ENCODE measurements at places on chromosomes 12 and 14. TPM values are rescaled to one million over a fixed set of nuclear protein-coding genes. Genes with fewer than 3 reads are reported as not detected.

KERA gene
- polyA plus RNA-seq: 0.22 TPM

TAS2R10 gene
- 1.2 TPM for polyA plus RNA-seq

REP15 gene
- polyA plus RNA-seq: 30.4 TPM

SNW1 gene
- polyA plus RNA-seq: 65.3 TPM

DHRS4L2 gene
- 29.1 TPM for polyA plus RNA-seq

DBX2 gene
- 0.01 TPM for polyA plus RNA-seq

SPX gene
- 3.5 TPM for polyA plus RNA-seq

DNA sequence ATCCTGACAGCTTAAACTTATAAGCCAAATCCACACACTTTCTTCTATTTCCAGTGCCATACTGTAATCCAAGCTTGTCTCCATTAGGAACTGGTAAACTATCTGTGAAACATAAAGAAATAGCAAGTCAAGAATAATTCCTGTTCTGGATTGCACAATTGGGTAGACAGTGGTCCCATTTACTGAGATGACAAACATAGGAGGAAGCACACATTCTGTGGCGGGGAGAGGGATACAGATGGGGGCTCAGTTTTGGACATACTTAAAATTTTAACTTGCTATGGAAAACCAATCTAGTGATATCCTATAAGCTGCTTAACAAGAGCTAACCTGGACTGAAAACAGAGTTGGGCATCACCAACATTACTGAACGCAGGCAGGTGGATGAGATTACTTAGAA, 16.3 kb downstream of the MAP4K5 start:
- H3K4me1 ChIP-seq: no peaks in the 10 kb centered on the region
- peaks cover 2% of the 10 kb centered on the region for H3K36me3 ChIP-seq
- DNase-seq: no peak
- no peak overlapping the region for H3K27ac ChIP-seq
- no peaks in the 10 kb centered on the region for H3K27me3 ChIP-seq

DNA sequence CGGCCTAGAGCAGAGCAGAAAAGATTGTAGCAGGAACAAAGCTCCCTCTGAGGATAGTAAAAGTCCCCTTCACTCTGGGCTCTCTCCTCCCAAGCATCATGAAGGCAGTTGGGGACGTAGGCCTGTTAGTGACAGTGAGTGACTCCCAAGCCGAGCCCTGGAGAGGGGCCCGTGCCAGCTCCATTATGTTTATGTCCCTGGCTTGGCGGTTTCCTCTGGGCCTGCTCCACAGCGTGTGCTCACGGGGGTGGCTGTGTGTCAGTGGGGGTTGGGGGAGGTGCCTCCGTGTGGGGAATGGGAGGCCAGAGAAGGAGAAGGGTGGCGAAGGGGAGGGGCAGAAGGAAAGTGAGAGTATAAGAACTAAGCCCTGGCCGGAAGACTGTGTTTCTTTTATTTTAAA, 170.0 kb upstream of the VASH1 start:
- peaks cover 3% of the 10 kb centered on the region for H3K27me3 ChIP-seq
- H3K27ac ChIP-seq: no peak overlapping the region
- H3K4me3 ChIP-seq: no peak overlapping the region
- no peaks in the 10 kb centered on the region for H3K4me1 ChIP-seq

GRCh38 chr12:15122344-15122743, 98.9 kb downstream of the RERG start:
- no peak overlapping the region for H3K4me3 ChIP-seq
- H3K36me3 ChIP-seq: no peaks in the 10 kb centered on the region
- H3K4me1 ChIP-seq: no peaks in the 10 kb centered on the region

GRCh38 chr14:96180043-96180874, 24.4 kb upstream of the BDKRB2 start:
- H3K27me3 ChIP-seq: no peaks in the 10 kb centered on the region
- DNase-seq: no peak
- H3K4me3 ChIP-seq: no peak overlapping the region
- H3K27ac ChIP-seq: no peak overlapping the region

- no peak overlapping the region for H3K4me3 ChIP-seq
- no peaks in the 10 kb centered on the region for H3K27me3 ChIP-seq
- peak; percentile 69 for DNase-seq
- no peak overlapping the region for H3K27ac ChIP-seq
- no peaks in the 10 kb centered on the region for H3K36me3 ChIP-seq
Observed at GRCh38 chr12:7638760-7639555, 26.8 kb downstream of the APOBEC1 start.

DNA sequence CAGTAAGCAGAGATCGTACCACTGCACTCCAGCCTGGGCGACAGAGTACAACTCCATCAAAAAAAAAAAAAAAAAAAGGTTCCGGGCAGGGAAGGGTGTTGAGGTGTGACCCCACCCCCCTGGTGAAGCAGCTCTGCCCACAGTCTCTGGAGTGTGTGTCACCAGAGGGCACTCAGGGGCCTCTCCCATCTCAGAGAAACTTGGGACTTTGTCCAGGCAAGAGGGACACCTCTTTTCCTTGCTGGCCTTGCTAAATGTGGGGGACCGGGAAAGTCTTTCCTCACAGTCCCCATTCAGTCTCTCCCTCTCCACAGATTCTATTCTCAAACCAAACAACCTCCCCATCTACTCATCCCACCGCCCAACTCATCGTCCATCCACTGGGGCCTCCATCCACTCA, 43.6 kb downstream of the RFLNA start:
- H3K36me3 ChIP-seq: peaks cover 75% of the 10 kb centered on the region
- peaks cover 8% of the 10 kb centered on the region for H3K4me1 ChIP-seq
- no peak overlapping the region for H3K27ac ChIP-seq
- H3K4me3 ChIP-seq: no peak overlapping the region

GRCh38 chr12:69179786-69180185, 59.6 kb upstream of the CPSF6 start:
- no peaks in the 10 kb centered on the region for H3K27me3 ChIP-seq
- DNase-seq: no peak
- no peaks in the 10 kb centered on the region for H3K4me1 ChIP-seq
- H3K36me3 ChIP-seq: no peaks in the 10 kb centered on the region
- no peak overlapping the region for H3K4me3 ChIP-seq
- no peak overlapping the region for H3K27ac ChIP-seq

DNA sequence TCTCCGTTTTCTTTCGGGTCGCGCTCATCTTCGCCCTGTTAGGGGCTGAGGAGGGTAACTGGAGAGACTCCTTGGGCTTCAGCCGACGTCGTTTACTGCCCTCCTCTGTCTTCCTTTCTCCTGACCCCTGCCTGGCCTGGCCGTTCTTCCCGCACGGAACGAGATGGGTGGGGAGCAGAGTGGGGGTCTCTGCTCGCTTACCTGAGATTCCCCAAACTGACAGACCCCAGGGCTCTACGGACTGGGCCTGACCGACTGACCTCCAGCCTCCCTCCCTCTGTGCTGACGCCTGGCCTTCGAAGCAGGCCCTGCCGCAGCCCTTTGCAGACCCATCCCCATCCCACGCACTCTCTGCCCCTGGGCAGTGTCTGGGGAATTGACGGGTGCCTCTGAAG, 439 bp downstream of the GOLGA5 start:
- peaks cover 11% of the 10 kb centered on the region for H3K4me1 ChIP-seq
- DNase-seq: no peak
- peak overlapping the region; percentile 74 for H3K4me3 ChIP-seq
- peak overlapping the region; percentile 76 for H3K27ac ChIP-seq
- H3K36me3 ChIP-seq: peaks cover 20% of the 10 kb centered on the region

DNA sequence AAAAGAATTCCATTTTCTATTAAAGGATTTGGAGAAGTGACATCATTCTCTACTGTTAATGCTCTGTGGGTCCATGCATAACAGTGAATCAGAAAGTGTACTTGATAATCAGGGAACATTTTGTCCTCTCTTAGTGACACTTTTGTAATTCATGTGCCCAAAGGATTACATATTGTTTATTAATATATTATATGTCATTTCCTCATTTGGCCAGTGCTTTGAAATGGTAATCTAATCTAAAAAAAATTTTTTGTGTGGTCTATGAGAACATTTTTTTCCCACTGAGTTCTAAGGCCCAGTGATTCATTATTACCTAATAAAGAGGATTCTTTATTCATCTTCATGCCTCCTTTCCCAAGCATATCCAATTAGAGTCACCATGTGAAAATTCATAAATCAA, 79.7 kb upstream of the MYF6 start:
- no peaks in the 10 kb centered on the region for H3K36me3 ChIP-seq
- H3K4me1 ChIP-seq: no peaks in the 10 kb centered on the region
- DNase-seq: no peak
- H3K27ac ChIP-seq: no peak overlapping the region
- H3K4me3 ChIP-seq: no peak overlapping the region

- H3K4me1 ChIP-seq: no peaks in the 10 kb centered on the region
- no peak overlapping the region for H3K27ac ChIP-seq
- H3K27me3 ChIP-seq: no peaks in the 10 kb centered on the region
- no peak overlapping the region for H3K4me3 ChIP-seq
Observed at GRCh38 chr12:84924981-84925380, 12.4 kb upstream of the SLC6A15 start.

DNA sequence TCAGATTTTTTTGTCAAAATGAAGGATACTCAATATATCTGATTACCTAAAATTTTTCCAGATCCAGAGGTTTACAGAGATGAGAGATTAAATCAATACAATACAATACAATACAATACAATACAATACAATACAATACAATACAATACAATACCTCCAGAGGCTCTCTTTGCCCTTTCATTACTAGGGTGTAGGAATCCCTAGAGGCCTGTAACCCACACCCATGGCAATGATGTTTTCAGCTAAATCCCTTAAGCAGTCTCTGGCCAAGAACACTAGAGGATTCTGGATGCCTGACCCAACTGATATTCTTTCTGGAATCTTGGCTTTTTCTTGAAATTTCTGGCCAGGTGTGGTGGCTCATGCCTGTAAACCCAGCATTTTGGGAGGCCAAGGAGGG, 23.7 kb upstream of the AEBP2 start:
- peaks cover 4% of the 10 kb centered on the region for H3K27me3 ChIP-seq
- no peak overlapping the region for H3K4me3 ChIP-seq
- no peak for DNase-seq
- no peaks in the 10 kb centered on the region for H3K4me1 ChIP-seq

DNA sequence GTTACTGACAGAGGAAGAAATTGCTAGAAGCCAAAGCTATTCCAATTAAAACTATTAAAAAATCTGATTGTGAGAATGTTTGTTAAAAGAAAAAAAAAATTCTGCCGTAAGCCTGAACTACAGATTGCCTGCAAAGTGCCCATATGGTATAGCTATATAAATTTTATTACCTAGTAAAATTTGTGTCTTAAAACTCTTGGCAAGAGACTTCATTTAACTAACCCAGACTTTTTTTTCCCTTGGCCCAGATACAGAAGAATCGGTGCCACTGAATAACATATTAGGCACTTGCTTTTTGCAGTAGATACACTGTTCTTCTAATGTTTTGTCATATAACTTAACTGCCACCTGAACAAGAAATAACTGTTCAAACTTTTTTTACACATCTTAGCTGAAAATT, 125.5 kb downstream of the RPS29 start:
- no peak overlapping the region for H3K27ac ChIP-seq
- peaks cover 9% of the 10 kb centered on the region for H3K27me3 ChIP-seq
- no peaks in the 10 kb centered on the region for H3K36me3 ChIP-seq
- H3K4me3 ChIP-seq: no peak overlapping the region

DNA sequence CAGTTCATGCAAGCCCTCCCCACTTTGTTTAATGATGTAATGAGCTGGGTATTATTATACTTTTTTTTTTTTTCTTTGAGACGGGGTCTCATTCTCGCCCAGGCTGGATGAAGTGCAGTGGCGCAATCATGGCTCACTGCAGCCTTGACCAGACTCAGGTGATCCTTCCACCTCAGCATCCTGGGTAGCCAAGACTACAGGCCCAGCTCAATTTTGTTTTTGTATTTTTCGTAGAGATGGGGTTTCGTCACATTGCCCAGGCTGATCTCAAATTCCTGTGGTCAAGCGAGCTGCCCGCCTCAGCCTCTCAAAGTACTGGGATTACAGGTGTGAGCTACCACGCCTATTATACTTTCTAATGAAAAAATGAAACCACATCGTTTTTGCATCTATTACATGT, 4.5 kb upstream of the DCAF11 start:
- no peaks in the 10 kb centered on the region for H3K36me3 ChIP-seq
- no peaks in the 10 kb centered on the region for H3K27me3 ChIP-seq
- H3K4me1 ChIP-seq: peaks cover 18% of the 10 kb centered on the region
- peak overlapping the region; percentile 4 for H3K27ac ChIP-seq
- DNase-seq: no peak

GRCh38 chr14:104161602-104162367, 23.4 kb downstream of the KIF26A start:
- no peak for DNase-seq
- no peaks in the 10 kb centered on the region for H3K27me3 ChIP-seq
- no peak overlapping the region for H3K27ac ChIP-seq
- no peak overlapping the region for H3K4me3 ChIP-seq
- no peaks in the 10 kb centered on the region for H3K36me3 ChIP-seq

DNA sequence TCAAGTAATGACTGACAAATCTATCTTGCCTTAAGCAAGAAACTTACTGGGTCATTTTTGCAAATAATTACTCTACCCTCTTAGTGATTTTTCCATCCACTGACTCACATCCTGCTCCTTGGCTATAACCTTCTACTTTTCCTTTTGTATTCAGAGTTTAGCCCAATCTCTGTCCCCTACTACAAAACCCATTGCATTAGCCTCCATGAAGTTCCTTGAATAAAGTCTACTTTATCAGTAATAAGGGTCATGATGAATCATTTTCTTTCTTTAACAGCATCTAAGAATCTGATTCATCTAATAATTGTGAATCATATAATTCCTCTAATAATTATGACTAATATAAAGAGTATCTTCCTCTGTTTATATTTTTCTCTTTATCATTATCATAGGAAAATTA, 132.6 kb downstream of the NTS start:
- DNase-seq: no peak
- no peak overlapping the region for H3K4me3 ChIP-seq
- no peak overlapping the region for H3K27ac ChIP-seq
- no peaks in the 10 kb centered on the region for H3K36me3 ChIP-seq
- H3K27me3 ChIP-seq: no peaks in the 10 kb centered on the region

DNA sequence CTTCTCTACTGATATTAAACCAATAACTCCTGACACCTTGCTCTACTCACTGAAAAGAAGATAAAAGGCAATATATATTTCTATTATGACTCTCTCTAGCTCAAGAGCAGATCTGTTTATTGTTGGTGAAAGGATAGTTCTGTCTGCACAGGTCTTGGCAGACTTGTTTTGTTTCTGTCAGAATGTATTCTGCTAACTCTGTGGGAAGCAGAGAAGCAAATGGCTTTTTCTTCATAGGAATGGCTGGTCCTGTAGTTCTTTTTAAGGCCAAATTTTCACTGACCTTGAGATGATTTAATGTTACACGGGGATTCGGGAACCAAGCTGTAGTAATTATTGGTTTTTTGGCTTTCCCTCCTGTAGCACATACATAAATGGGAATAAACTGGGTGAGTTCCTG, 512.1 kb downstream of the DIO2 start:
- H3K4me1 ChIP-seq: peaks cover 8% of the 10 kb centered on the region
- no peak overlapping the region for H3K4me3 ChIP-seq
- no peak for DNase-seq
- no peak overlapping the region for H3K27ac ChIP-seq

DNA sequence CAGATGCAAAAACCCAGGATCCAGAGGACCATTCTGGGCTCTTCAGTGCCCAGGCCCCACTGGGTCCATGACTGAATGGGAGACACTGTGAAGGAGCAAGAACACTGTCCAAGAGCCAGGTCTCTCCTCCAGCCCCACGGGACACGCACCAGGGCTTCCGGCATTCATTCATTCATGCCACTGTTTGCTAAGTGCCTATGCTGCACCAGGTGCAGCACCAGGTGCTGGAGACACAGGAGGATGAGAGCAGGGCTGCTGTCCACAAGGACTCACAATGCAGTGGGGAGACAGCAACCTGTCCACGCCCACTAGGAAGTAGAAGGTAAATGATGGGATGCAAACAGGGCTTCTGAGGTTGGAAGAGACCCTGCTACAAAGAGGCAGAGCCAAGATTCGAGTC, 20.4 kb downstream of the CLMN start:
- no peak for DNase-seq
- H3K36me3 ChIP-seq: peaks cover 2% of the 10 kb centered on the region
- H3K4me1 ChIP-seq: peaks cover 3% of the 10 kb centered on the region
- H3K4me3 ChIP-seq: no peak overlapping the region
- H3K27me3 ChIP-seq: no peaks in the 10 kb centered on the region
- no peak overlapping the region for H3K27ac ChIP-seq
